ENCODE measurements at places on chromosomes 5 and 9. TPM values are rescaled to one million over a fixed set of nuclear protein-coding genes. Genes with fewer than 3 reads are reported as not detected.
A peak's percentile ranks its signal among the peaks of the same experiment; 100 is the strongest.

DNA sequence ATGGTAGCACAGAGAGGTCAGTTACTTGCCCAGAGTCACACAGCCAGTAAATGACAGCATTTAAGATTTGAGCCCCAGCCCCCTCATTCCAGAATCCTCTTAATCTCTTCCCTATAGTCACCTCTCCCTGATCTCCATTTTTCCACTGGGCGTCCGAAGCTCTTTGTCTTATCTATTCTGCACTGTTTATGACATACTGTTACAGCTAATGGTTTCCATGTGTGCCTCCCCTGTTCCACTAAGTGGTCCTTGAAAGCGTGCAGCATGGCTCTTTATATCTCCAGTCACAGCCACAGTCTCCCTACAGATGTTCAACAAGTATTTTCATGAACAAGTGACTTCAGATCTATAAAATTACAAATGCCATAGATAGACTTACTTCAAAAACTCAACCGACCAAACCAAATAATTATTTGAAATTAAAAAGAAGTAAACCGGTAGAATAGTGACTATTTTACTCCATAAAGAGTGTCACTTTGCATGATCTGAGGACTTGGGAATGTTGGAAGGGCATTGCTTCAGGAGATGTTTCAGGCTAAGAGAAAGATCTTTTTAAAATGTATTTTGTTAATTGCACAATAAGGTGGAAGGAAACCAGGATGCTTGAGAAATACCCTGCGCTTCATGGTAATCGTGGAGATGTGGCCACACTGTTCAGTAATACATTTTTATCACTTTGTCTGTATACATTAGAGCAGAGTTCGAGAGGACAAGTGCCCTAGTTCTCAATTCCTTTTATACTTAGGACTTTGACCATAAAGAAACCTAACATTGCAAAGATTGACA is 237.2 kb downstream of the FBXL7 start:
- DNase-seq = no peak

The GGTA1 gene
- 0.22 TPM for total RNA-seq

The FSTL4 gene
- total RNA-seq = 11.5 TPM

The SHOC1 gene
- total RNA-seq = not detected

DNA sequence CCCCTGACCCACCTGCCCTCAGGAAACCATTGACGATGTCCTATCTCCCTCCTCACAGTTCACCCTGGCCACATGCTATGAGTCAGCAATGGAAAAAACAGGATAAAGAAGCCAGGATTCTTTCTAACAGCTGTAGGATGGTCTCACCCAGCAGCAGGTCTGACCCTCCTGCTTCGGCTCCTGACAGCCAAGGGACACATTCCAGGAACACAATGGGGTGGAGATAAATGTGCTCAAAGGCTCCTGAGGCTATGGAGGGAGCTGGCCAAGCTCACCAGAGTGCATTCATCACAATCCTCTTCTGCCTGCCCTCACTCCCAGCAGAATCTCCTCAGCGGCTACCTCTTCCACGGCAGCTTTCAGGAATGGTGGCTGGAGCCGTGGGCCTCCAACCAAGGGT is 170.3 kb downstream of the PJA2 start:
- DNase-seq = no peak

- no peak for DNase-seq
These were observed 191.6 kb upstream of the CTNND2 start for GRCh38 chr5:12095808-12096281.

GRCh38 chr9:37429441-37430285 is 7.2 kb downstream of the GRHPR start:
- no peak for DNase-seq

The DEPDC1B gene
- 14.7 TPM for total RNA-seq

DNA sequence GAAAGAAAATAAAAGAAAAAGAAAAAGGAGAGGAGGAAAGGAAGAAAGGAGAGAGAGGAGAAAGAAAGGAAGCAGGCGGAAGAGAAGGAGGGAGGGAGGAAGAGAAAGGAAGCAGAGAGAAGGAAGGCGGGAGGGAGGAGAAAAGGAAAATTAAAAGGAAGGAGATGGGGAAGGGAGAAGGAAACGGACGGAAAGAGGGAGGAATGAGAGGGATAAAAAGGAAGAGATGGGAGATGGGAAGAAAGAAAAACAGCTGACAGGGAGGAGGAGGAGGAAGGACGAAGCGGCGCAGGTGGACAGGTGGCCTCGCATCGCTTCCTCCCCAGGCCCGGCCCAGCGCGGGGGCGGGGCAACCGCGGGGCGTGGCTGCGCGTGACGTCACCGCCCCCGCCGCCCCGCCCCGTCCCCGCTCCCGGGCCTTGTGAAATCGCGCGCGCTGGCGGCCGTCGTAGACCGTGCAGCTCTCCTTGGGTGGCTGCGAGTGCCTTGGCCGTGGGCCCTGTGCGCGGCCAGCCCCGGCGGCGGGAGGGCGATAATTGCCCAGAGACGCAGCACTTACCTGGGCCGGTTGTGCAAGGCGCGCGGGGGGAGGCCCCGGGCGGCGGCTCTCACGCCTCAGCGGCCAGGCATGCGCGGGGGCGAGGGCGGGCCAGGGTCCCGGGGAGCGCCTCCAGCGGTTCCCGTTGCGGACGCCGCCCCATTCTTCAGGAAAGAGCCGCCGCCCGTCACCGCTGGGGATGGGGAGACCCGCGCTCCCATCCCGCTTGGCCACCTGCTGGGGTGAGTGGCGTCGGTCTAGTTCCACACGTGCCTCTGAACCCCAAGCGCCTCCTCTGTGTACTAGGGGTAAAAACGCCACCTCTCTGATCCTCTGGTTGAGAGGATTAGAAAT is 49.6 kb upstream of the FOXE1 start:
- peak; percentile 81 for DNase-seq

- DNase-seq = no peak
These were observed 727 bp upstream of the ADRB2 start for GRCh38 chr5:148825716-148826052.

DNA sequence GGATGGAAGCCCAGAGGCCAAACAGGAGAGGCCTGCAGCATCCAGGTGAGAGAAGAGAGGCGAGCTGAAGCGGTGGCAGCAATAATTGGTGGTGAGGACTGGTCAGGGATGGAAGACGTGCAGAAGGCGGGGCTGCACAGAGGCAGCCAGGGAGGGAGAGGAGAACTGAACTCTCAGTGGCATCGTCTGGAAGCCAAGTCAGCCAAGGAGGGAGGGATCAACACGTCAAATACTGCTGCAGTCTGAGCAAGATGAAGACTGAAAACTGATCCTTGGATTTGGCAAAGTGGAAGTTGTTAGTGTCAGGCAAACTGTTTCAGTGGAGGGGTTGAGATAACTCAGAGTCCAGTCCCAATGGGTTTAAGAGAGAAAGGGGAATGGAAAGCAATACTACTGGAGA is 145.4 kb downstream of the CDK5RAP2 start:
- DNase-seq = no peak

The FOXD4L4 gene
- 0.38 TPM for total RNA-seq

DNA sequence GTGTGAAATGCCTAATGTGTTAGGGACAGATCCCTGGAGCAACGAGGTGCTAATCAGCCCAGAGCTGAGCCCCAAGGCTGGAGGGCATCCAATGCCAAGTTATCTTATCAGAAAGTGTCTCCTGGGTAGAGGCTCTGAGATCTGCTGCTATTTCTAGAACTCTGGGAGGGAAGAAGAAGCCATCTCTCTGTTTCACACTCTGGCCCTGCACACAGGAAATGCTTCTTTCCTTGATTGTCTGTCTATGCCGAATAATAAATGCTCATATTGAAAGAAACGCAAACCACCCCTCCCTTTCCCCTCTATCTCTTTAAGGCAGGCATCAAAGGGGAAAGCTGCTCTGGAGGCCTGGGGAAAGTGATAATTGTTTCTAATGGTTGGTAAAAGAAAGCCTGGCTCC is 166.7 kb downstream of the PAPPA start:
- DNase-seq = no peak

The C9orf50 gene
- total RNA-seq = 0.87 TPM

Data from mesothelial cell of epicardium (in vitro differentiated cells).